Thoracic aorta (tissue), 2 donors: ENCODE measurements at places on chromosomes 3 and 15. TPM values are rescaled to one million over a fixed set of nuclear protein-coding genes. Genes with fewer than 3 reads are reported as not detected.

Gene CHRM5
- not detected for total RNA-seq

Gene ZNF197
- 9.6 TPM for total RNA-seq

Gene LYZL4
- total RNA-seq, result not detected

Gene SLC28A1
- 1.6 TPM for total RNA-seq

Gene TTLL13
- total RNA-seq, result not detected

Gene ARPP21
- 0.27 TPM for total RNA-seq
